Transverse colon (tissue), 4 donors: ENCODE measurements at places on chromosomes 3 and 15.

DNA sequence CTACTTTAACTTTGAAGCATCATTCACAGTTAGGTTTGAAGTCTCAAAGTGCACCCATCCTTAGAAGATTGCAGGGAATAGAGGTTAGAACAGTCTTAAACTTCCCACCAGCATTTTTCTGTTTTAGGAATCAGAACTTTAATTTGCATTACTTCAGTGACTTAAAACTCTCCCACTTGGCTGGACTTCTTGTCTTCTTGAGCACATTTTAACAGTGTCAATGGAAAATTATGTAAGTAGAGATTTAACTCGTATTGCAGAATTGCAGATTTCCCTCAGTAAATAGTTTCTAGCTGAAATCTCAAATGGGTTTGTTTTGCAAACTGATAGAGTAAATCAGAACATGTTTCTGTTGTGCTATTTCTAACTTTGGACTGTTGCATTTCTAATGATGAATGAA, 369.6 kb downstream of the OTOL1 start:
- DNase-seq, result no peak

GRCh38 chr15:38411902-38412301, 42.0 kb upstream of the FAM98B start:
- no peak for DNase-seq

DNA sequence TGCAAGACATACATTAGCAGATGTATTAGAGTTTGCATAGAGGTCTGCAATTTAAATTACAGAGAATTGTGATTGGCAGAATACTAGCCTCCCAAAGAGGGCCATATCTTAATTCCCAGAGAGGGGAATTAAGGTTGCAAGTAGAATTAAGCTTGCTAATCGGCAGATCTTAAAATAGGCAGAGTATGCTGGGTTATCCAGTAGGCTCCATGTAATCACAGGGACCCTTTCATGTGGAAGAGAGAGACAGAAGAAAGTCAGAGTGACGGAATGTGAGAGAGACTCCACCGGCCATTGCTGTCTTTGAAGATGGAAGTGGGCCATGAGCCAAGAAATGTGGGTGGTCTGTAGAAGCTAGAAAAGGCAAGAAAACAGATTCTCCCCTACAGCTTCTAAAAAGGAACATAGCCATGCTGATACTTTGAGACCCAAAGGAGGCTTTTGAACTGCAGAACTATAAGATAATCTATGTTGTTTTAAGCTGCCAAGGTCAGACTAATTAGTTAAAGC, 38.8 kb downstream of the IMPG2 start:
- no peak for DNase-seq

- no peak for DNase-seq
Measured at GRCh38 chr15:33693166-33693800, 275.0 kb upstream of the CHRM5 start.

- DNase-seq, result no peak
Measured at GRCh38 chr3:186162221-186162620, 53.3 kb upstream of the ETV5 start.

- no peak for DNase-seq
Measured at GRCh38 chr15:68481321-68481720, 49.4 kb upstream of the ITGA11 start.

DNA sequence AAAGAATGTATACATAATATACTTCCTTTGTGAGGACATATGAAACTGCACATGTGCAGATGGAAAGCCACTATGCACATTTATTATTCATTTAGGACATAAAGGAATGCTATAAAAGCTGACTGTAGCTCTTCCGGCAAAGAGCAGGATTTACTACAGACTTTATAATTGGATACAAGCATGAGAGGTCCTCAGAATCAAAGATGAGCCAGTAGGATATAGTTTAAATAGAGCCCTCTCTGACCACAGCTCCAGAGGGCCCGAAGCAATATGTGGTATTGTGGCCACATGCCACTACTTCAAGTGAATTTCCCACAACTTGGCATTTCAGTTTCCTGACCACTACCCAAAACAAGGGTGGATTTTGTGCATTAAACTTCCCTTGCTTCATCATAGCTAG, 140.9 kb downstream of the ATP8B4 start:
- DNase-seq, result no peak

GRCh38 chr3:50630394-50630793, 13.4 kb downstream of the MAPKAPK3 start:
- no peak for DNase-seq

DNA sequence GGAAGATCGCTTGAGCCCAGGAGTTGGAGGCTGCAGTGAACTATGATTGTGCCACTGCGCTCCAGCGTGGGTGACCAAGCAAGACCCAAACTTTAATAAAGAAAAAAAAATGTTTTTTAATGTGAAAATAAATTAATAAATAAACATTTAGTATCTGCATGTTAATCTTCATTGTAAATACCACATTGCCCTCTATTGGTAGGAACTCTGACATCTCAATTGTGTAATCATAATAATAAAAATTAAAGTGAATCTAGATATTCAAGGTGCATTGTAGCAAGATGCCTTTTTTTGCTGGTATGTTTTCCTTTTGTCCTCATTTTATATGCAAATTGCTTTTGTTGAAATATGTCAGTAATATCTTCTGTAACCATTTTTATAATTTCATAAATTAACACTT, 95.0 kb upstream of the LIMD1 start:
- no peak for DNase-seq

- DNase-seq, result no peak
Measured at GRCh38 chr15:72196409-72197040, 1.1 kb downstream of the GRAMD2A start.

DNA sequence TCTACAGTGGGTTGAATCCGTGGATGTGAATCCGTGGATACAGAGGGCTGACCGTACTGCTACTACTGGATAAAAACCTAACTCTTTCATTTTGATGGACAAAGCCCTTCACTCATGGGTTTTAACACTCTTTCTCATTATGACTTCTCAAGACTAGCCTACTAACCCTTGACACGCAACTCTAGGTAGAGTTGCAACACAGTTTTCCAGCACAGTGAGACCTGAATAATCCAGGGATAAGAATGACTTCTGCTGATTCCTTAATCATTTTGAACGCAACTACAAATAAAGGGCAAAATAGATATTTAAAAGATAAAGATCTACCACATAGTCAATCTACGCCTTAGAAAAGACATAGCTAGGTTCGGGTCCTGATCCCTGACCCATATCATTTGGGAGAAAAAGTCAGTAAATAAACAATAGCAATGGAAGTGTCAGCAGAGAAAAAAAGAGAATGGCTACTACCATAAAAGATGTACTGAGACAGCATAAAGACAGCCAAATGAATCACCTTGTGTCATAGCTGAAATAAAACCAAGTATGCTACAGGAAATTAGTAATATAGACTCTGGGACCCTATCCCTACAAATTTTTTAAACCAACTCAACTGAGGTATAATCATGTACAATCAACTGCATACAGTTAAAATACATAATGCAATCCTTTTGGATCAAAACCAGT, 87.6 kb downstream of the DPH6 start:
- no peak for DNase-seq

DNA sequence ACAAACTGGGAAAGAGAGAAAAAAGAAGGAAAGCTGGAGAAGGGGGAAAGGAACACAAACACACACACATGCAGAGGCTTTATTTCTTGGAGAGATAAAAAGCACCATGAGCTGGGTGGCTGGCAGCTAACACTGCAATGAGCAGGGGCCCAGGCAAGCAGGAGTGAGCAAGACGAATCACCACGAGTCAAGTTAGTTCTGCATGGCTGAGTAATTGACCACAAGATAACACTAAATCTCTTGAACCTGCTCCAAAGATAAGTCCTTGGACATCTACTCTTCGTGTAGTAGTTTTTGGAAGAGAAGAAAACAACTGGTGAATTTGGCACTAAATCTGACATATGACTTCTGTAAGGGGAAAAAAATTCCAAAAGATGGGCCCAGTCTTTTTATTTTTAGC, 100.9 kb downstream of the MYO5A start:
- no peak for DNase-seq

GRCh38 chr3:186189492-186189891, 80.6 kb upstream of the ETV5 start:
- no peak for DNase-seq

DNA sequence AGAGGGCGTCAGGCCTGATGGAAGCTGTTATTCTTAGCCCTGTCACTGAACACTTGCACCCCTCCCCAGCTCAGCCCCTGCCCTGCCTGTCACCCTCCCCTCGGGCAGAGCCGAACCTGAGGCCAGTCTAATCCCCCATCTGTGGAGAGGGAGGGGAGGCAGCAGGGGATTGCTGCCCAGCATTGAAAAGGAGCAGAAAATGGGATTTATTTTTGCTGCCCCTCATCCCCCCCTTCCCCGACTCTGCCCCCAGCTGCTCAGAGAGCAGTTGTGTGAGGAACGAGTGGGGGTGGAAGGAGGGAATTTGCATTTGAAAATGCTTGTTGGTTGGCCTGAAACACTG, 71.6 kb downstream of the EPHB3 start:
- no peak for DNase-seq

DNA sequence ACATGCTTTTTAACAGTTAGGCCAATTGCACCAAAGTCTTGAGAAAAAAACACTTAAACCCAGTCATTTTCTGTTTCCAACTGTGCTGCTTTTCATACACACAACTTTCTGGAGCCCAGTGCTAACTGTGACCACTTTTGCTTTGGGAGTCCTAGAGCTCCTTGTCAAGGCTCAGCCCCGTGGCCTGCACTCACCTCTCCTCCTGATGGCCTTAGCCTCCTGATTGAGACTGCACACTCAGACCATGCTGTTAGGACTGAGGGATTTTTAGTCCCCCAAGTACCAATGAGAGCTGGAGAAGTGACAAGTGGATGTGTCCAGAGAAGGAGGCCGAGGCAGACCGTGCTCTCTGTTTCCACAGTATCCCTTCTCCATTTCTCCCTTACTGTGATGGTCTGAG, 15.2 kb upstream of the RARRES1 start:
- DNase-seq, result no peak

GRCh38 chr3:190575437-190576185, 61.7 kb downstream of the IL1RAP start:
- no peak for DNase-seq

DNA sequence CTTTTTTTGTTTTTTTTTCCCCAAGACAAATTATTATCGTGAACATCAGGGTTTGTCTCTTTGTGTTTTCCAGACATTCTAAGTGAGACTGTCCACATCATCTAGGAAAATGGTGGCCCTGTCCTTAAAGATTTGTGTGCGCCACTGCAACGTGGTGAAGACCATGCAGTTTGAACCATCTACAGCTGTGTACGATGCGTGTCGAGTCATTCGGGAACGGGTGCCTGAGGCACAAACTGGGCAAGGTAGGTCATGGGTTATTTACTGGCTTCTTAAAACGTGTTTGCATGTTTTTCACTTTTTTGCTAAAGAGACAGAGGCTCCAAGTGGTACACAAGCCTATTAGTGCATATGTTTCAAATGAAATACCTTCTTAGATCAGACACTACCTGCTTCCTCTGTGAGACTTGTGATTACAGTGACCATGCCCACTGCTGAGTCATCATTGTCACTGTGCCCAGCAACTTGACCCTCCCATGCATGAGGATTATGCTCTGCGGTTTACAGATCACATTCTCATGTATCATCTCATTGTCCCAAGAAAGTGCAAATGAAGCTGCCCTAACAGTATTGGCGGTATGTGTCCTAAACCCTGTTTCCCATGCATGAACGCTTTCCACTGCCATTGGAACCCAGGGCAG, 395.2 kb upstream of the TPM1 start:
- peak; percentile 70 for DNase-seq

DNA sequence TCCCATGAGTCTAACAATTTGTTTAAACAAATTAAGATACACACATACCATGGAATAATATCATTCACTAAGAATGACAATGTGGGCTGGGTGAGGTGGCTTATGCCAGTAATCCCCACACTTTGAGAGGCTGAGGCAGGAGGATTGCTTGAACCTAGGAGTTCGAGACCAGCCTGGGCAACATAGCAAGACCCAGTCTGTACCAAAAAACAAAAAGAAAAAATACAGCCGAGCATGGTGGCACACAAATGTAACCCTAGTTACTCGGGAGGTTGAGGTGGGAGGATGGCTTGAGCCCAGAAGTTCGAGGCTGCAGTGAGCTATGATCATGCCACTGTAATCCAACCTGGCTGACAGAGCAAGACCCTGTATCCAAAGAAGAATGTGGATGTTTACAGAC, 4.0 kb upstream of the ZNF710 start:
- no peak for DNase-seq

DNA sequence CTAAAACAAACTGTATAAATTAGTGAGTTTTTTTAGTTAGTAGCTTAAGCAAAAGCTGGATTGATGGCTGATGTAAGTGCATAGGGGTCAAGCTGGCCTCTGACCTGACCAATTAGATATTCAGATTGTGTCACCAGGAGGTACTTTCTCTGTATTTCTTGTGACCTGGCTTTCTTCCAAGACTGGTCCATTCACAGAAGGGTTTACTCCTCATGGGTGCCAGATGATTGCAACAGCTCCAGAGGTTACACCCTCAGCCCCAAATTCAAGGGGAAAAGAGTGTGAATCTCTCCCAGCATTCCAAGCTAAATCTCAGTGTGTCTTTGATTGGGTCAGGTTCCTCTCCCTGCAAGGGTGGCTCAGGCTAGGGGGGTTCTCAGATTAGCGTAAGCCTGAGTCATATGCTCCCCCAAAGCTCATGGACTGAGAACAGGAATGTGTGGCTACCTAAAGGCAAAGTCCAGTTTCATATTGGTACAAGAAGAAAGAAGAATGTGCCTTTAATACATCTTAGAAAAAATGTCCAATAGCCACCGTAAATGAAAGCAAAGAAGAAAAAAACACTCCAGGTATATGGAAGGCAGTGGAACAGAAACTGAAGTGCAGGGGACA, 16.5 kb downstream of the PML start:
- DNase-seq, result no peak

GRCh38 chr3:122169911-122170310, 13.6 kb upstream of the CASR start:
- no peak for DNase-seq

DNA sequence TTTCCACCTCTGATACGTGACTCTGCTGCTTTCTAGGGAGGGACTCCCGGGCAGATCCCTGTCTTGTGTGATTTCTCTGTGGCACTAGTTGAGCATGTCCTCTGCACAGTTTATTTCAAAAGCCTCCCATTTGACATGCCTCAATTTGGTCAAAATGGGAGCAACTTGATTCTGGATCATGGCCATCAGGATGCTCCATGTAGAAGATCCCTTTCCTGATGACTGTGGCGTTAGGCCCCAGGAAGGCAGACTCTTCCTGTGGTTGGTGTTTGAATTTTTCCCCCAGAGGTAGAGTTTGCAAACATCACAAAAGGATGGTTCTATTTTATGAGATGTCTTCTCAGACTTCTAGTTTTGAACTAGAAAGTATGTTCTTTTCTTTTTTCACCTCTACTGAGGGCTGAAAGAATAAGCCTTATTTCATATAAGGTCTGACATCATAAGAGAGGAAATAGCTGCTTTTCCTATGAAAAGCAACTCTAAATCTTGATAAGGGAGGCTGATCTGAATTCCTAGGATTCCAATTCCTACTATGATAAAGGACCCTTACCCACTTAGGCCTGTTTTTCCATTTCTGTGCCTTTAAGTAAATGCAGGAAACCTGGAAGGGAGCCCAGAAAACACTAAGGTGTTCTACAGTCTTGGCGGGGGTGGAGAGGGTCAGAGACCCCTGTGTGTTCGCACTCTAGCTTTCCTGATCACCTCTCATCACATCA, 243.8 kb upstream of the CHRM5 start:
- no peak for DNase-seq

GRCh38 chr3:173891272-173892100, 493.9 kb downstream of the NLGN1 start:
- DNase-seq, result no peak
